ENCODE measurements at places on chromosomes 7 and 10.

GRCh38 chr10:14377591-14378175 lies 47.0 kb upstream of the FRMD4A start:
- DNase-seq: no peak

DNA sequence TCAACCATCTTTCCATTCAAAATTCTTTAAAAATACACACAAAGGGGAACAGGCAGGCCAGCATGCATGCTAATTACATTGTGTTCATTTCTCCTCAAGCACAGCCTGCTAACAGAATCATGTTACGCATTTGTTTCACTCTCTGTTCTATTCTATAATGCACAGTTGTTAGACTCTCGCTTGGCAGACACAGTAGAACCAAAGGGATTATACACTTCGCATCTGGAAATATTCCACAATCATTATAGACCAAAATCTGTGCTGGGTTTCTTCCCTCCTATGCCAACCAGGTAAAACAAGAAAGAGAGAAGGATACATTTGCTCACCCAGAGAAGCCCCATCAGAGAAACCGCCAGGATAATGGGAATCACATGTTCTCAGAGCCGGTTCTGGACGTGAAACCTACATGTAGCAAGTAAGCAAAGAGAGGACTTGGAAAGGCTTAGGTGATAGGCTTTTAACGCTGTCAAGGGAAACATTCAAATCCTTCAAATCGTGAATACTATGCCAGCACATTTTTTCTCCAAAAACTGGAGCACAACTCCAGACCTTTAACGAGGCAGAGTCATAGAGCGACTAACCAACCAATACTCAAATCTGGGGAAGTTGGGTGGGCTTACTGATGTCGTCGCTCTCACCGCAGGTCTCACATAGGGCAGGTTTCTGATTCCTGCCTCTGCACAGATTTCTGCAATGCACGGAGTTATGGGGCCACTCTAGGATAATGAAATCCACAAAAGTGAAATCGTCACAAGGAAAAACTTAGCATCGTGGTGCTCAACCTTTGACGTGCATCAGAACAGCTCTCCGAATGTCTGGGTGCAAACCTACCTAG lies 380.5 kb upstream of the AUTS2 start:
- DNase-seq: peak; percentile 24

GRCh38 chr10:93315246-93315645 lies 166.9 kb downstream of the MYOF start:
- DNase-seq: no peak

GRCh38 chr7:91942312-91942711 lies 1.6 kb downstream of the AKAP9 start:
- no peak for DNase-seq

DNA sequence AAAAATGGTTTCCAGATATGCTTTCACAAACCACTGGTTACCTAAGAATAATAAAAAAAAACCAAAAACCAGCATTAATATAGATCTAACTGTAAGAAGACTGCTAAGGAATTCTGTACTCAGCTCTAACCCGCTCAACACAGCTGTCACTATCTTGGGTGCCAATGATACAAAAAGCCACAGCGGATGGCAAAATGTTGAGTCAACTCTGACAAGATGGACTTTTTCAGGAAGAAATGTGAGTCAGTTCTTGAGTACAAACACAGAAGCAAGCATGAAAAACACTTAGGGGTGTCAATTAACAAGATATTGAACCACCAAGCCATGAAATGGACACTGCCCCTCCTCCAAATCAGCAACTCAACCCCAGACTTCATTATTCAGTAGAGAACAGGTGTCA lies 55.0 kb downstream of the CTTNBP2 start:
- DNase-seq: peak; percentile 63

DNA sequence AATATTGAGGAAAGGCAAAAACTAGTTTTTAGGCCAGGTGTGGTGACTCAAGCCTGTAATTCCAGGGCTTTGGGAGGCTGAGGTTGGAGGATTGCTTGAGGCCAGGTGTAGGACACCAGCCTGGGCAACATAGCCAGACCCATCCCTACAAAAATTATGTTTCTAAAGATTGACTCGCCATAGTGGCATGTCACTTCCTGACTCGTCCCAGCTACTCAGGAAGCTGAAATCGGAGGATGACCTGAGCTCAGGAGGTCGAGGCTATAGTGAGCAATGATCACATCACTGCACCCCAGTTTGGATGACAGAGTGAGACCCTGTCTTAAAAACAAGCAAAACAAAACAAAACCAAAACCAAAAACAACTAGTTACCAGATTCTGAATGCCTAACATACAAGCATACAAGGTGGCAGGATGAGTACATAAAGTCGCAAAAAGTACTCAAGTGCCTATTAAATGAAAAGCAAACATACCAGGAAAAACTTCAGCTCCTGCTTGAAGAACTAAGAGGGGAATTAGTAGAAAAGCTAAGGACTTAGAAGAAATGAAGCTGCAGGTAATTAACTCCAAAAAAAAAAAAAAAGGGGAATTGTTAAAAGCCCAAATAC lies 14.1 kb downstream of the ZNF398 start:
- no peak for DNase-seq

DNA sequence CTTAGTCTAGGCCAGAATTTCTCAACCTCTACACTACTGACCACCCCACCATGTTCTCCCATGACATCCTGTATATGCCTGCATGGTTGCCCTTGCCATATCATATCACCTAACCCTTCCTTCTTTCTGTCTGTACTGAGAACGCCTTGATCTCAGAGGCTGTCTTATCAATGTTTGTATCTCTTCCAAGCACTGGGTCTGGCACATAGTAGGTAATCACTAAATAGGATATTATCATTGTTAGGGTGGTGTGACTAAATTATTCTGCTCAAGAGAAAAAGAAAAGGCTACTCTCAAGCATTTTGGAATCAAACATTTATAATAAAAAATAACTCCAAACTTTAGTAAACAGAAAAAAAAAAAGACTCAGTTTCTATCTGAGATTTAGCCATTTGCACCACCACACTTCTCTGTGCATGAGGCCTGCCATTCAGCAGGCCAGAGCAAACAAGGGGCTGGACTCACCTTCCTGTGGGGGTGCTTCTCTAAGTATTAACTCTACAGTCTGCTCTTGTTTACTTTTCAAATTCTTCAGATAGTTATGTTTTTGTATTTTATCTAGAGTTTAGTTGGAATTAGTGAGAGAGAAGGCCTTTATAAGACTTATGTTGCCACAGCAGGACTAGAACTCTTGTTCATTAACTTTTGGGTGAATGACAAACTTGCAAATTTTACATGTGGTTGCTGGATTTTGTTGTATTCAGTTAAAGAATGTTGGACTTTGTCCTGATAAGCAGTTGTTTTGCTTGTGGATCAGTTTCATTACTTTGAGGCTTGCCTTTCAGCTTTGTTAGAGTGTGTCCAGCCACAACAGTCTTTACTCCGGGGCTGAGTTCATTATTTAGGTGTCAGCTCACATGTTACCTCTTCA lies 5.4 kb downstream of the AGBL3 start:
- no peak for DNase-seq

DNA sequence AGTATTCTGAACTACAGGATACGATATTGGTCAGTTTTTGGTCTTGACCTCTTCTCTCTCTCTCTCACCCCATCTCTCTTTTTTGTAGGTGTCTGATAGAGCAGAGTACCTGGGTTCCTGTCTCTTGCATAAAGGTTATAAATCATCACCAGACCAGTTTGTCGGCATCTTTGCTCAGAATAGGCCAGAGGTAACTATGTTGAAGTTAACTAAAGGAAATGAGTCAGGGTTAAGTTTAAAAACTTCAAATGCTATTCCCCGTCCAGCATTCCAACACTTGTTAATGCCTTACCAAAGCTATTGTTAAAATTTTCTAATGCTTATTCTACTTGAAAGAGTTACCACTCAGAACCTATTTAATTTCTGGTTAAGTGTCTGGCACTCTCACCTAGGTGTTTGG lies 30.7 kb downstream of the ACSL5 start:
- DNase-seq: no peak

DNA sequence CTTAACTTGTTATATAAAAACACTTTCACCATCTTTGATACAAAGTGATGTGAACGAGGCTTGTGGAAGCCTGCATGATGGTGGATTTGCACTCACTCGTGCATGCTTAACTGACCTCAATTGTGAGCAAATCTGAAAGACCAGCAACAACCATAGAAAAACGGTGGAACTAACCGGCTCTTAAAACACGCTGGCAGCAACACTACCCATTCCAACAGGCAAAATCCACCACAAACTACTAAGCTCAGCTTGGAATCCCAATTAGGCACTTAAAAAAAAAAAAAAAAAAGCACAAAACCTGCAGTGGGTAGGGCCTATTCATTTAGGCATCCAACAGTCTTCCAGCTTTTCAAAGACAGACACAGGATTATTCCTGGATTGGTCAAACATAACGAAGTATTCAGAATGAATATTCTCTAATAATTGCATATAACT lies 1.8 kb downstream of the GDI2 start:
- peak; percentile 29 for DNase-seq

DNA sequence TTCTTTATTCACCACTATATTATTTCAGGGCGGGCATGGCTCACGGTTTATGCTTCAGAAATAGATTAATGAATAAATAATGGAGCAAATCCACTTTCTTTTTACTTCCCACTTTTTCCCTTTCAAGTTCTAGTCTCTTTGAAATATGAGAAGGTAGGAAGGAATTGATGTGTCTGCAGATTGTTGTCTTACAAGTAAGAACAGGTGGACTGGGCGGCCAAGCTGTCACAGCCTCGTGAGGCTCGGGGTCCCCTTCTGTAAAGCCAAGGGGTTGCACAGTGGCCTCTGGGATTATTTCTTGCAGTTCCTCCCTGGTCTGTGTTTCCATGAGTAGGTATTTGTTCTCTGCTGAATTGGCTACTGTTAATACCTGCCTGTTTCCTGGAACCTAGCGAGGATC lies 11.2 kb downstream of the VWA2 start:
- DNase-seq: no peak

DNA sequence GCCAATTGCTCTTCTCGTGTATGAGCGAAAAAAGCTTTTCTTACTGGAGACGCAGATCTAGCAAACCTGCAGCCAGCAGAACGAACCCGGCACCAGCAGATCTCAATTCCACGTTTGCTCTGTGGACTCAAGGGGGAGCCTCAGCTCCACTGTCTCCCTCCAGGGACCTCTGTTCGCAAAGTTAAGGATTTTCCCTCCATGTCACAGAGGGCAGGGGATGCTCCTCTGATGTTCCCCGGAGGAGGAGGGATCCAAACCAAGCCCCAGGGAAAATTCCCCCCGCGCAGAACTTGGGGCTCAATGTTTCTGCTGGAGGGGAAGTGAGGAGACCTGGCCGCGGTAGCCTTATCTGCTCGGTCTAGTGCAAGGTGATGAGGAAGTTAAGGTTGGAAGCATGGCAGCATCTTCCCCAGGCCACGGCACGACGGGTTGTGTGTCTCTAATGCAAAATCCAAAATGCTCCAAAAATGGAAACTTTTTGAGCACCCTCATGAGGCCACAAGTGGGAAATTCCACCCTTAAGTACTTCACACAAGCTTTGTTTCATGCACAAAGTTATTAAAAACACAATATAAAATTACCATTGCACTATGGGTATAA lies 9.0 kb downstream of the IQCE start:
- peak; percentile 80 for DNase-seq
